ENCODE measurements at places on chromosomes 13 and 19. TPM values are rescaled to one million over a fixed set of nuclear protein-coding genes. Genes with fewer than 3 reads are reported as not detected.
A peak's percentile ranks its signal among the peaks of the same experiment; 100 is the strongest.

The CEACAM16 gene
- total RNA-seq, result not detected

The NHLRC3 gene
- total RNA-seq, result 32.4 TPM

The IGSF23 gene
- not detected for total RNA-seq

The ARL11 gene
- not detected for total RNA-seq

The REXO1 gene
- total RNA-seq, result 1.5 TPM

The SPIB gene
- not detected for total RNA-seq

The KLK3 gene
- not detected for total RNA-seq

The IRGC gene
- total RNA-seq, result not detected

The TEX29 gene
- total RNA-seq, result not detected

DNA sequence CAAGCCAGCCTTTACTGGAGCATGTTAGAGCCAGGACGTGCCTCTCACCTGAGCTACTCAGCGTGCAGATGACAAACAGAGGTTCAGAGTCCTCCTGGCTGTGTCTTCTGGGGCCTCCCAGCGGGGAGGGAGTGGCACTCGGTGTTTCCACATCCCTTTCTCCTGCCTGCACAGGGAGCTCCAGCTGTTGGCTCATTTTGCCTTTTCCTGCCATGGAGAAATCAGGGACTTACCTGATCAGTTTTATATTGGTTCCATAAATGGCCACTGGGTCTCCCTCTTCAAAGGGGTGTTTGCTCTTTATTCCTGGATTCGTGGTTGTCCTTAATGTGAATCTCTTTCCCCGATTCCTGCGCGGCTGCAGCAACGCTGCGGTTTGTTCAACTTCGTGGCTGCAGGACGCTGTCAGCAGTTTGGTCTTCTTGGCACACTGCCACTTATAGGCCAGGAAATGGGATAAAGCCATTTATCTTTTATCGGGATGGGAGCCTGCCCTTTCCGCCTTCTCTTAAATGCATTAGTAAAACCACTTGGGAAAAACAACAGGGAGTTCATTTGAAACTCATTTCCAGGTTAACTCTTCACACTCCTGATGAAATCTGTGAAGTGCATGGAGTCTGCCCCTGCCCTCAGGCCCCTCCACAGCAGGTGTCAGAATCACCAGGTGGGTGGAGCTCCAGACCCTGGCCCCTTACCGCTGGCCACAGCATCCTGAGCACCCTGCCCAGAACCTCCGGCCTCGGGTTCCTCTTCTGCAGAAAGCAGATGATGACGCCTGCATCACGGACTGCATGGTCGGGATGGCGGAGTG, 39.8 kb upstream of the MCF2L start:
- no peak overlapping the region for H3K27ac ChIP-seq
- no peak overlapping the region for H3K4me3 ChIP-seq
- no peaks in the 10 kb centered on the region for H3K4me1 ChIP-seq
- H3K36me3 ChIP-seq, result no peaks in the 10 kb centered on the region
- no peak for DNase-seq
- no peaks in the 10 kb centered on the region for H3K27me3 ChIP-seq

DNA sequence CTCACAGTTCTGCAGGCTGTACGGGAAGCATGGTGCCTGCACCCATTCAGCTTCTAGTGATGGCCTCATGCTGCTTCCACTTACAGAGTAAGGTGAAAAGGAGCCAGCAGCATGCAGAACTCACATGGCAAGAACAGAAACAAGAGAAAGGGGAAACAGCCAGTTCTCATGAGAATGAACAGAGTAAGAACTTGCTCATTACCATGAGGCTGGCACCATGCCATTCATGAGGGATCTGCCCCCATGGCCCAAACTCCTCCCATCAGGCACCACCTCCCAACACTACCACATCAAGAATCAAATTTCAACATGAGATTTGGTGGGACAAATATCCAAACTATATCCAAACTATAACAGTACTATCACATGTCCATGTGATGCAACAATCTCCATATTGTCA, 72.1 kb downstream of the KATNAL1 start:
- H3K4me3 ChIP-seq, result no peak overlapping the region
- DNase-seq, result no peak
- H3K36me3 ChIP-seq, result no peaks in the 10 kb centered on the region
- no peaks in the 10 kb centered on the region for H3K4me1 ChIP-seq
- H3K27me3 ChIP-seq, result no peaks in the 10 kb centered on the region

- H3K27me3 ChIP-seq, result no peaks in the 10 kb centered on the region
- H3K4me1 ChIP-seq, result no peaks in the 10 kb centered on the region
- H3K36me3 ChIP-seq, result no peaks in the 10 kb centered on the region
- no peak overlapping the region for H3K4me3 ChIP-seq
- H3K27ac ChIP-seq, result no peak overlapping the region
Measured at GRCh38 chr13:32390048-32390447, 37.9 kb downstream of the N4BP2L1 start.

DNA sequence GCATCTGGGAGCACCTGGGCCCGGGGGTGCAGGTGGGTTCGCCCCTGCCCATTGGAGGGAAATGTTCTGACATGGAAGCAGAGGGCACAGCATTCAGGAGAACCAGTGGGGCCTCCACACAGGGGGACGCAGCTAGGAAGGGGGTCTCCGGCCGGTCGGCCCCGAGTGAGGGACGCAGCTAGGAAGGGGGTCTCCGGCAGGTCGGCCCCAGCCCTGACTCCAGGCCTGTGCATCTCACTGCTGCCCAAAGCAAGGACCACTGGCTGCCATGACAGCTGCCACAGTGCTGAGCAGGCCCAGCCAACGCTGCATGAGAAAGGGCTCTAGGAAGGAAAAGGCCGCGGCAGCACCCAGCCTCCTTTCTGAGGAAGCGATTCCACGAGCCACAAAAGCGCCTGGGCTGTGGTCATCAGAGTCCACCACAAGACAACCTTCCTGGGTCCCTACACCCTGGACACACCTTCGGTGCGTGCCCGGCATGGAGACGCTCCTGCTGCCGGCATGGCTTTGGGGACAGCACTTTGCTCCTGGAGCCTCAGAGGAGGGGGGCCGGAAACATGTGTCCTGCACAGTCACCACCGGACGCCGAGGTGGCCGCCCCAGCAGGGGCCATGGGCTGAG, 9.7 kb downstream of the RASA3 start:
- H3K4me1 ChIP-seq, result no peaks in the 10 kb centered on the region
- H3K27ac ChIP-seq, result no peak overlapping the region
- no peak for DNase-seq
- no peaks in the 10 kb centered on the region for H3K27me3 ChIP-seq
- H3K36me3 ChIP-seq, result no peaks in the 10 kb centered on the region
- no peak overlapping the region for H3K4me3 ChIP-seq

DNA sequence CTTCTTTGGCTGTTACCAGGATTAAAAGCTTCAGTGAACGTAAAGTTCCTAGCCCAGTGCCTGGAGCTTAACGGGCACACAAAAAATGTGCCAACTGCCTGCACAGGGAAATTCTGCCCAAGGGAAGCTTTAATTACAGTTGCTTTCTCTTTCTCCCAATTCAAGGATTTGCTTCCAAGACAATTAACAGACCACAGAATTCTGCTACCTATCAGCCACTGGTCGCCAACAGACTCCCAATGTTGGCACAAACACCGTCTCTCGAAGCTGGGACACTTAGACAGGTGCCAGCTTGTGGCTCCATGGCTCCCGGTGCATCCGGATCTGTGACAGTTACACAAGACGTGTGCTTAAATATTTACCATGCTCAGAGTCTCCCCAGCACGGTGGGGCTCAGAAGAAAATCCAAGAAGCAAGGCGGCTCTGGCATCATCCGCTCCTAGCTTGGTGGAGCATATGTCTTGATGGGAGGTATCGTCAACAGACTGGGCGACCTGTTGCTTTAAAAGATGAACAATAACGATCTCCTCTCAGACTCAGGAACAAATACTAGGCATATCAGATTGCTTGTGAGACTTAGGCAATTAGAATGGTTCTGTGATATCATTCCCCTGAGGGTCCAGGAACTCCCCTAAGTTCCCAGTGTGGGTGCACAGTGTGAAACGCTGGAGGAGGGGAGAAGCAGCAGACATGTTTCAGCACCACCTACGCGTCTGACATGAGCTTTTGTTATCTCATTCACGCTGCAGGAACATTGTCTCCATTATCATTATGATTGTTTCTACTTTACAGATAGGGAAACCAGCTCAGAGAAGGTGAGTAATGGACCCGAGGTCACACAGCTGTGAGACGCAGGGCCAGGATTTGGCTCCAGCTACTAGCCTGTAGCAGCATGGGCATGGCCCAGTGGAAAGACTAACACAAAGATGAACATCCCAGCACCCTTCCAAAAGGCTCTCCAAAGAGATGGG, 61.6 kb downstream of the ALOX5AP start:
- H3K27me3 ChIP-seq, result no peaks in the 10 kb centered on the region
- H3K36me3 ChIP-seq, result no peaks in the 10 kb centered on the region
- H3K4me3 ChIP-seq, result no peak overlapping the region
- no peaks in the 10 kb centered on the region for H3K4me1 ChIP-seq
- no peak overlapping the region for H3K27ac ChIP-seq
- DNase-seq, result no peak

DNA sequence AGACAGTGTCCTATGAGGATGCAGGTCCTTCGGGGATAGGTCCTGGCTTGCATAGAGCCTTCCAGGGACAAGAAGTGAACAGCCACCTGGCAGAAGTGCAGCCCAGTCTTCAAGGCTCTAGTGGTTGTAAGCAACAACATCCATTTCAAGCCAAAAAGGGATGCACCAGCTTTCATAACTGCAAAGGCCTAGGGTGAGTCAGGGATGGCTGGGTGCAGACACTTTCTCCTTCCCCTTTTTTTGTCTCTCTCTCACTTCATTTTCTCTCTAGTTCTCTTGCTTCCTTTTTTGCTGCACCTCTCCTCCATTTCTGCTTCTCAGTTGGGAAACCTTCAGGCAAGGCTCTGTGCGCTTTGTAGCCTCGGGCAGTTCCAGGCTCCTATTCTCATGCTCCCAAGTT, 196.2 kb upstream of the ZNF536 start:
- H3K27ac ChIP-seq, result no peak overlapping the region
- no peaks in the 10 kb centered on the region for H3K4me1 ChIP-seq
- H3K4me3 ChIP-seq, result no peak overlapping the region
- H3K27me3 ChIP-seq, result no peaks in the 10 kb centered on the region
- no peaks in the 10 kb centered on the region for H3K36me3 ChIP-seq
- no peak for DNase-seq

DNA sequence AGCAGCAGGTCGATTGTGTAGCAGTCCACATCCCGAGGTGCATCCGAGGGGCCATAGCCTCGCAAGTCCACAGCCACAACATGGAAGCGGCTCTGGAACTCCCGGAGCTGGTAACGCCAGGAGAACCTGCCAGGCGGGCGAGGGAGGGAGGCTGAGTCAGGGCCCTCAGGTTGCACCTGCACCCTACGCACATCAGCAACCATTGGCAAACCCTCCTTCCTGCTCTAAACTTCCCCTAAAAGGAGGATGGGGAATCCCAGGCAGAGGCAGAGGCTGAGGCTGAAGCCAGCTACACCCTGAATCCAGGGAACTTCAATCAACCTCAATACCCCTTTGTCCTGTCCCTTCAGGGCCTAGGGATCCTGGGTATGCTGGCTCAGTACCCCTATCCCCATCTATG, 977 bp downstream of the EPHX3 start:
- no peak for DNase-seq
- H3K36me3 ChIP-seq, result no peaks in the 10 kb centered on the region
- H3K27ac ChIP-seq, result no peak overlapping the region
- no peaks in the 10 kb centered on the region for H3K27me3 ChIP-seq

DNA sequence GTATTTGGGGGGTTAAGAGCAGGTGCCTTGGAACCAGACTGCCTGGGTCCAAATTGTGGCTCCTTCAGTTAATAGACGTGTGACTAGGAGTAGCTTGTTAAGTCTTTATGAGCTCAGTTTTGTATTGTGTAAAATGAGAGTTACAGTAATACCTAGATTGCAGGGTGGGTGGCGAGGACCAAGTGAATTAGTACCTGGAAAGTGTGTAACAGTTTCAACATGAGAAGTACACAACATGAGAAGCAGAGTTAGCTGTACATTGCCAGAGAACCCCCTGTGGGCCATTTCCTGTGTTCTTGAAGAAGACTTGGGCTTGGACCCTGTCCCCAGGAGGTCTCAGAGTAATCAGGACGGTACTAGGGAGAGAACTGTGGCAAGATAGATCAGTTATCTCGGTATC, 36.8 kb downstream of the PPP2R1A start:
- no peak overlapping the region for H3K4me3 ChIP-seq
- no peak for DNase-seq
- no peaks in the 10 kb centered on the region for H3K27me3 ChIP-seq
- H3K27ac ChIP-seq, result no peak overlapping the region
- no peaks in the 10 kb centered on the region for H3K36me3 ChIP-seq

GRCh38 chr19:1680976-1681375, 28.6 kb upstream of the TCF3 start:
- no peak overlapping the region for H3K4me3 ChIP-seq
- no peaks in the 10 kb centered on the region for H3K36me3 ChIP-seq
- DNase-seq, result no peak
- H3K4me1 ChIP-seq, result no peaks in the 10 kb centered on the region
- H3K27ac ChIP-seq, result no peak overlapping the region

DNA sequence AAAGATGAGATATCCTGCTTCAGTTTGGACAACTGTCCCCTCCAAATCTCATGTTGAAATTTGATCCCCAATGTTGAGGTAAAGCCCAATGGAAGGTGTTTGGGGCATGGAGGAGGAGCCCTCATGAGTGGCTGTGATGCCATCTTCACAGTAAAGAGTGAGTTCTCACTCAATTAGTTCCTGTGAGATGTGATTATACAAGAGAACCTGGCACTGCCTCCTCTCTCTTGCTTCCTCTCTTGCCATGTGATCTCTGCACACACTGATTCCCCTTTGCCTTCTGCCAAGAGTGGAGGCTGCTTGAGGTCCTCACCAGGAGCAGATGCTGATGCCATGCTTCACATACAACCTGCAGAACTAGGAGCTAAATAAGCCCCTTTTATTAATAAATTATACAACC, 86.9 kb downstream of the HSPH1 start:
- no peak overlapping the region for H3K27ac ChIP-seq
- no peaks in the 10 kb centered on the region for H3K4me1 ChIP-seq
- no peaks in the 10 kb centered on the region for H3K36me3 ChIP-seq
- no peak overlapping the region for H3K4me3 ChIP-seq
- DNase-seq, result no peak
- H3K27me3 ChIP-seq, result no peaks in the 10 kb centered on the region

GRCh38 chr19:38361633-38362075, 12.7 kb upstream of the PSMD8 start:
- H3K4me3 ChIP-seq, result peak overlapping the region; percentile 36
- no peaks in the 10 kb centered on the region for H3K27me3 ChIP-seq
- H3K36me3 ChIP-seq, result no peaks in the 10 kb centered on the region
- no peaks in the 10 kb centered on the region for H3K4me1 ChIP-seq
- DNase-seq, result peak; percentile 49

DNA sequence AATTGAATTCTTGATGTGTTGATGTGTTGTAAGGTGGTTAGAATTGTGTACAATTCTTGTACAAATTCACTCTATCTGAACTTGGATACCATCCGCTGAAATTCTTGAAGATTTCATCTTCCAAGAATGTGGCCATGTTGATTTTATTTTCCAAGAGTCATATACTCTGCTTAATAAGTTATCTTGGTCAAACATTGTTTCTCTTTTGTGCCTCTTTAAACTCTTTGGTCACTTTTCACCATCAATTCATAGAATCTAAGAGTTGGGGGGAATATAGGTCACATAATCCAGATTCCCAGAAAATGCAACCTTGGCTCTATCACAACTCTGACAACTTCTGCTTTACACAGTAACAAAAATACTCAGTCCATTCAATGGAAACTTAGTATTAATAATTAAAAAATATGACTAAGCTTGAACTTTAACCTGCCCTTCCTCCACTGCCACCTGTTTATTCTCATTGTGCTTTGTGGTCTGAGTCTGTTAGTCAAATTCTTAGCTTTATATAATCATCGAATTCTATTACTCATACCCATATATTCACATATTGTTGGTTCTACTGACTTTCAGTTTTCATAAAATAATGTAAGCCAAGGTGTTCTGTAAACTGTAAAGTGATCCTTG, 373.2 kb downstream of the LMO7 start:
- H3K4me3 ChIP-seq, result no peak overlapping the region
- no peaks in the 10 kb centered on the region for H3K36me3 ChIP-seq
- no peaks in the 10 kb centered on the region for H3K27me3 ChIP-seq
- DNase-seq, result no peak
